ENCODE measurements at places on chromosomes 1 and 21.

- peak; percentile 73 for DNase-seq
Observed at GRCh38 chr1:218377143-218377660, 32.1 kb downstream of the TGFB2 start.

DNA sequence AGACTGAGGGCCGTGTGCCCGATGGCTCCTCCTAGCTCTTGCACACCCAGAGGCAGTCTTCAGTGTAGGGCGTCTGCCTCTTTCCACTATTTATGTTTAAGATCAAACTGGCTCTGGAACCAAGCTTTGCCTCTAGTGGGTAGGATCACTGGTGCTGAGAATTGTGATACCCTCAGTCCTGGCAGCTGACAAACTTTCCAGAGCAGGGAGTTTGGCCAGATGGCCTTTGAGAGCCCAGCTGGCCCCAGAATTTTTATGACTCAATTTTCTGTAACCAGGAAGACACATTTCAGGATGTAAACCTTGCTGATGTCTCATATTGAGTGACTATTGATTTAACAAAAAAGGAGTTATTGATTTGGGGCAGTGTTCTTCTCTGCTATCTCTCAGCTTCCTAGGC is 6.7 kb downstream of the COQ8A start:
- DNase-seq: no peak

- no peak for DNase-seq
Observed at GRCh38 chr1:37922767-37923550, 23.9 kb downstream of the INPP5B start.

GRCh38 chr21:27772816-27773215 is 805.9 kb upstream of the ADAMTS5 start:
- DNase-seq: no peak

DNA sequence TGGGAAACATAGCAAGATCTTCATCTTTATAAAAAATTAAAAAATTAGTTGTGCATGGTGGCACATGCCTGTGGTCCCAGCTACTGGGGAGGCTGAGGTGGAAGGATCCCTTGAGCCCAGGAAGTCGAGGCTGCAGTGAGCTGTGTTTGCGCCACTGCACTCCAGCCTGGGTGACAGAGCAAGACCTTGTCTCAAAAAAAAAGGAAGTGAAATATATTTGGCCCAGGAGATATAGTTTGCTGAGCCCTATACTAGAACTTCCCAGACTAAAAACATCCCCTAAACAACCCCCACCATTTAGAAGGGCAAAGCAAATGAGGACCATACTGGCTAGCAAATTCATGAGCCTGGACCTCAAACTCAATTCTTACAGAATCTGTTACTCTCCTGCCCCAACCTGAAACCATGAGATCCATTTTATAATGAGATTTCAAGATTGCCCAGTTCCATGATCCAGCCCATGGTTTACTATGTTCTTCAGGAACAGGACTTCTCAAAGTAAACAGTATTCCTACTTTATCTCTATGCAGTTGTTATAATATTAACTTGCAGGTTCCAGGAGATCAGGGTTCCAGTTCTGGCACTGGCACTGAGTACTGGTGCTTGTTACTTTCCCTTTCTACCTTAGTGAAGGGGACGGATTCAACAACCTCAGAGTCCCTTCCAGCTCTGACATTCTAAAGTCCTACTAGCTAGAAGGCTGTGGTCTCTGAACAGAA is 48.9 kb upstream of the TADA1 start:
- no peak for DNase-seq

DNA sequence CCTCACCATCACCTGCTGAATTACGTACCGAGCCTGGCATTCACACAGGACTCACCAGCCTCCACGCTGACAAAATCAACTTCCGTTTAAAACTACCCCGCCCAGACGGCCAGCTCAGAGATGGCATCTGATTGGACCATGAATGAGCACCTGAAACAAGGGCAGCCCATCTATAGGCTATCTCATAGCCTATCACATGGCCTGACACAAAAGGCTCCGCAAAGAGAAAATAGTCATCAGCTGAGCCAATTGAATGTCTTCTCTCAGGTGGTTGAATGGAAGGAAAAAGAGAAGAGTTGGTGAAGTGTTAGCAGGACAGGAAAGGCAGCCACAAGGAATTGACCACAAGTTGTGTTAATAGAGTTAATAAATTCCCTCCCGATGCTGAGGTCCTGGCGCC is 50.6 kb upstream of the ZC3H12A start:
- no peak for DNase-seq

DNA sequence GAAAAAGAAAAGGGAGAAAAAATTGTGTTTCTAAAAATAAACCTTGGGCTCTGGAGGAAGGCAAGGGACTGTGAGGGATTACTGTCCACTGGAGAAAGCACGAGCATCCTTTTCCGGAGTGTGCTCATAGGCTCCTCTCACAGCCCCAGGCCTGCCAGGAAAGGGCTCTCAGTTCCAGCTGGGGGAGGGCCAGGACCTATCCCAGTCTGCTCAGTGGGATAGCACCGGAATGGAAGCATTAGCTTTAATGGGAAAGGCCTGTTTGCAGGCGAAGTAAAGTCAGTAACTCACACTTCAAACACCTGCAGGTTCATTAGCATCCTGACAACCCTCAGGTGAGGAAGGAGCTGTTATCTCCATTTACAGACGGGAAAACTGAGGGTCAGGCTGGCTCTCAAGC is 113.9 kb upstream of the USP24 start:
- DNase-seq: no peak

GRCh38 chr1:36366091-36366661 is 19.5 kb downstream of the STK40 start:
- DNase-seq: peak; percentile 40

- DNase-seq: peak; percentile 45
Observed at GRCh38 chr21:44792702-44793591, 8.7 kb downstream of the UBE2G2 start.
